Amygdala (tissue), 56 donors: ENCODE measurements at places on chromosomes 1 and 21.

DNA sequence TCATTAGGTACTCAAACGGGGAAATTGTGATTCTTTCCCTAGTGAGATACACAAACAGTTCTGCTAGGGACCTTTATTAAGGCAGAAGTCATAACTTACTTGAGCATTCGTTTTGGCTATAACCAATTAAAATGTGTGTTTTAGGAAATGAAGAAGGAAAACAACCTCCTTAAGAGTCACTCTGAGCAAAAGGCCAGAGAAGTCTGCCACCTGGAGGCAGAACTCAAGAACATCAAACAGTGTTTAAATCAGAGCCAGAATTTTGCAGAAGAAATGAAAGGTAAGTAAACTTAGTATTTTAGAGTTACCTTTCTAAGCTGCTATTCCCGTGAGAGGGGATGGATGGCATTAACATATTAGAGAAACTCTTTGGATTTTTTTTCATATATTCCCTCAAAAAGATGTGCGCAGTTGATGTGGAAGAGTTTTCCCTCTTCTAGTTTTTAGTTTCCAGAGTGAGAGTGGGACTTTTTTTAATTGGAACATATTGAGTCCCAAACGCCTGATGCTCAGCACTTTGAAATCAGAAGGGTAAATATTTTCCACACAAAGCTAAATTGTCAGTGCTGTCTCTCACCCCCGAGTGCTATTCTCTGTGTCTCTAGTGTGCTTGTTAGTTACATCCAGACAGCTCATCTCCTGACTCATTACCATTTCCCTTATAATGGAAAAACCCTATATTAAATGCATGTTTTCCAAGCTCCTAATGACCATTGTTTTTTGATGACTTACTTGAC lies 34.9 kb downstream of the CENPF start:
- DNase-seq, result no peak

DNA sequence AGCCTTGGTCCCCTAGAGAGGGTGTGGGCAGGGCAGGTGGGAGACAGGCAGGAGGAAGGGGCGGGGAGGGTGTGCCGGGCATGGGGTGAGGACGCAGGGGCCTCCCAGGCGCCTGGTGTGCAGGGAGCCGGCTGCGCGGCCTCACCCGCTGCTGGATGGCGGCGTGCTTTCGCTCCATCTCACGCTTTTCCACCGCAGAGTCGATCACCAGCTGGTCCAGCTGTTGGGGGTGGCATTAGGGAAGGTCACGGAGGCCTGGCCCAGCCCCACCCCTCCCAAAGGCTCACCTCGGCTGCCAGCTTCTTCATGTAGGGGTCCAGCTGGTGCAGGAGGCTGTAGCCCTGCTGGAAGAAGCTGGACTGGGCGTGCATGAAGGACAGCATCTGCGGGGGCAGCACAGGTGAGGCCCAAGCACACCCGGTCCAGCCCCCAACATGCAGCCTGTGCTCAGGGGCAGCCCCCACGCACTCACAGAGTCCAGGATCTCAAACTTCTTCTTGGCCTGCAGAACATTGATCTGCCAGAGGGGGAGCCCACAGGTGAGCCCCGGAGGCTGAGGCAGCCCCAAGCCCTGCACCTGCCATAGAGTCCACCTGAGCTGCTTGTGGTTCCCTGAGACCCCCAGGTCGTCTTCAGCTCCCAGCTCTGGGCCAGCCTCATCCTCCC lies 7.9 kb downstream of the ACAP3 start:
- DNase-seq, result no peak

DNA sequence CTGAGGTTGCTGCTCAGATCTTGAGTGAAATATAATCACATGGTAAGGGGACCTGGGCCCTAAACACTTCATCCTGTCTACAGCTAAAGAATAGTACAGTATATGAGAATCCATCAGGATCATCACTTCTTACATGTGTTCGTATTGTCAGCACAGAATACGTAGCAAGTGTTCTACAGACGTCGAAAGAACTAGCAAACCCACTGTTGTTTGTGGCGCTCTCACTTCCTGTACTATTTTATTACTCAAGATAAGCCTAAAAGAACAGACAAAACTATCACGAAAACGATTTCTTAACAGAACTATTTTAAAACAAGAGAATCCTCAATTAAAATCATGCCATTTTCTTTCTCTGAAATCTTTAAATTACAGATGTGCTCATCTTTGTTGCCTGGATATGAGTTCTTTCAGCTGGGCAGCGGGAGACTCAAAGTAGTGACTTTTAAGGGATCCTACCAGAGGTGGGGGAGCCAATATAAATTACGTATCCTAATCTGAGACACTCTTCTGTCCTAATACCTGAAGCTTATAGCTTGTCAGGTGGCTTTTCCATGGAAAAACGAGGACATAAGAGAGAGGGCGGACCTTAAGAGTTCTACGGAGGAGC lies 724 bp downstream of the ST7L start:
- DNase-seq, result no peak

- no peak for DNase-seq
These were observed 144.9 kb downstream of the HIVEP3 start for GRCh38 chr1:41773842-41774241.

DNA sequence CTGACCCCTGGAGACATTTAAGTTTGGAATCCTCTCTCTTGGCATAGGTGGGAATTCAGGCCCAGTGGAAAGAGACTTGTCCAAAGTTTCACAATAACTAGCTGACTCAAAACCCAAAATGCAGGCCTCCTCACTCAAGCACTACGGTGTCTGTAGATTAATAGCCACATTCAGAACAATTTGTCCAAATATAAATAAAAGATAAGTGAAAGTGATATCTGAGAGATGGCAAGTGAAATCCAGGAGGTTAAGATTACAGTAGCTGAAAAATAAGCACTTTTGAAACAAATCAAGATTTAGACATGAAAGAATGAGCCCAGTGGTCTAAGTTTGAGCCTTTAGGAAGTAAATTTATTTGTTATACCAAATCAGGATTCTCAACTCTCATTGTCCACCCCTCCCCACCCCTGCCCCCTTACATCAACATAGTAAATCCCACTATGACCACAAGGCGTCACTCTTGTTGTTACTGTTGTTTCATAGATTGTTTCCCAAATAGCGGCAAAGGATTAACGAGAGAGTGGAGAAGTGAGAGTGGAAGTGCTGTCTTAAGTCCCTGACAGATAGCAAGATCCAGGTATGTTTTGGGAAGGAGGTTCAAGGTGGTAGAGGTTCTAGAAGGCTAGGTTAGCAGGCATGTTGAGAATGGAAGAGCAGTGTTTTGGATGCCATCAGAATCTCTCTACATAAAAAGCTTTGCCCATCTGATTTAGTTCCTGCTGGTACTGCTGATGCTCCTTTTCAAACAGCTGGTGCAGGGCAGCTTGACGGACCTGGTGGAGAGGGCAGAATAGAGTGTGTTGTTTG lies 7.1 kb upstream of the TPM3 start:
- DNase-seq, result no peak

- DNase-seq, result no peak
These were observed 12.0 kb downstream of the TMEM9 start for GRCh38 chr1:201142011-201142848.

DNA sequence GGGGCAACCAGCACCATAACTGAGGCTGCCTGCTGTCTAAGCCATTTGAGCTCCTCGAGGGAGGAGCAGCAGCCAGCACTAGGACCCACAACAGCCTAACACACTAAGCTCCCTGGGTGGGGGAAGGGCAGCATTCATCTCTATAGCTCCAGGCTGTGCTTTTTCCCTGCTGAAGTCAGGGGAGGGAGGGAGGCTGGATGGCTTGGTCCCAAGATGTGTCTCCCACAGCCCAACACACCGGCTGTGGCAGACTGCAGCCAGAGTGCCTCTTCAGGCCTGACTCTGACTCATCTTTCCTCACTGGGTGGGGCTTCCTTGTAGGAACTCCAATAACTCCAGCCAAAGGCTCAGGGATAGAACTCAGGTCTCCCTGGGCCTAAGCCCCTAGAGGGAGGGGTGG lies 296.3 kb downstream of the PRDM2 start:
- DNase-seq, result no peak

- no peak for DNase-seq
These were observed 12.3 kb downstream of the BTBD19 start for GRCh38 chr1:44820328-44821239.

GRCh38 chr1:153261281-153262069 lies 2.0 kb downstream of the LORICRIN start:
- DNase-seq, result peak; percentile 41

DNA sequence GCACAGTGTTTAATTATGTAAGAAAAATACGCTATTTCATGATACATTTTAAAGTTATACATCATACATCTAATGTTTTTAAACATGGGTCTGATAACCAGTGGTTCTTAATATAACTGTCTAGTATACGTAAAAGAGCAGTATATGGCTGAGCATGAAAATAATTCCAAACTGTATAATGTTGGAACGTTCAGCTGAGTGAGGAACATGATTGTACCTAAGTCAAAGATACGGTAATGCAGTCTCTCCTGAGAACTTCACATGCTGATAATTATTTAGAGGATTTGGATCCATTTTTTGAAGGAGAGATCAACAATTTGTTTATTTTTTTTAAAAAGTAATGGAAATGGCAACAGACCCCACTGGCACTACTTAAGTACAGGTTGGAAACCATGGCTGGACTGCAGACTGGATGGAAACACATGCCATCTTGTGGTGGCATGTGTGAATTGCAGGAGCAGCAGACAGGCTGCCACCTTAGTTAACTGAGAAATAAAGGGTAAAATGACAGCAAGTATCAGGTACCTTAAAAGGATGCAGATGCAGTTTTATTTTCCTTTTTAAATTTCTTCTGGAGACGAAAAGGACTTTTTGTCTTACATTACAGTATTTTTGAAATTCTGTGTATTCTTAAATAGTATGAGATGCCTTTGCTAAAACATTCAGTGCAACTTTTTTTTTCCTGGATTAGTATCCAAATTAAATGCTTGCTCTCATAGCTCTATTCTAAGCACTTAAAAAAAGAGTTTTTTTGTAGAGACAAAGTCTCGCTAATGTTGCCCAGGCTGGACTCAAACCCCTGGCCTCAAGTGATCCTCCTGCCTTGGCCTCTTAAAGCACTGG lies 73.8 kb downstream of the MTR start:
- no peak for DNase-seq
